ENCODE measurements at places on chromosomes 12 and 14. TPM values are rescaled to one million over a fixed set of nuclear protein-coding genes. Genes with fewer than 3 reads are reported as not detected.

TTC6 gene
- total RNA-seq = 0.07 TPM

HAL gene
- total RNA-seq = not detected

RAD52 gene
- 2.4 TPM for total RNA-seq

MSI1 gene
- 12.0 TPM for total RNA-seq

CCND2 gene
- 210 TPM for total RNA-seq

MLH3 gene
- 46.4 TPM for total RNA-seq

MORN3 gene
- total RNA-seq = not detected

TTC8 gene
- 340 TPM for total RNA-seq

KRT81 gene
- not detected for total RNA-seq

DEPDC4 gene
- 11.1 TPM for total RNA-seq

CHGA gene
- total RNA-seq = 1.0 TPM

HSPB8 gene
- total RNA-seq = 40.0 TPM

VASH1 gene
- 23.4 TPM for total RNA-seq

P2RX2 gene
- not detected for total RNA-seq

FRS2 gene
- total RNA-seq = 73.8 TPM

GUCY2C gene
- total RNA-seq = 0.15 TPM

C12orf56 gene
- total RNA-seq = not detected

PXMP2 gene
- total RNA-seq = 17.9 TPM

RPL10L gene
- not detected for total RNA-seq

Measured in uterus (tissue), 4 donors.